ENCODE measurements at places on chromosomes 2 and 18.
A peak's percentile ranks its signal among the peaks of the same experiment; 100 is the strongest.

GRCh38 chr2:227462972-227463931 lies 8.7 kb upstream of the AGFG1 start:
- DNase-seq = no peak

- DNase-seq = no peak
Observed at GRCh38 chr2:66084948-66085590, 349.9 kb upstream of the MEIS1 start.

GRCh38 chr18:69628774-69629359 lies 228.2 kb downstream of the DOK6 start:
- peak; percentile 8 for DNase-seq

DNA sequence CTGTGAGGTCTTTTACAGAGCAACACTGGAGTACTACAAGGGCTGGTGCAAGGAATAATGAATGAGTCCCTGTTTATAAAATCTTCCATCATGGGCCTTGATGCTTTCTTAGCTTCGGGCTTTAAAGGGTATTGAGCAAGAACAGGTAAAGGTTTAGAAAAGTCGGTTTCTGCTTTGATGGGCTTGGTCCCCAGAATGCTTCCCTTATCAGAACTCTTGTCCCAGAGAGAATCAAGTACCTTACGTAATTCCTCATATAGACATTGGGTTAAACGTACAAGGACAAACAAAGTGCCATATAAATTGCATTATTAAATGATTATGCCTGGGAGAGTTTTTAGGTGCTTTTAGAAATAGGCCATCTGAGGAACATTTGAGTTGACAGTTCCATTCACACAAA lies 24.5 kb upstream of the REV1 start:
- DNase-seq = no peak

GRCh38 chr2:167928434-167928833 lies 319.0 kb downstream of the STK39 start:
- DNase-seq = no peak

DNA sequence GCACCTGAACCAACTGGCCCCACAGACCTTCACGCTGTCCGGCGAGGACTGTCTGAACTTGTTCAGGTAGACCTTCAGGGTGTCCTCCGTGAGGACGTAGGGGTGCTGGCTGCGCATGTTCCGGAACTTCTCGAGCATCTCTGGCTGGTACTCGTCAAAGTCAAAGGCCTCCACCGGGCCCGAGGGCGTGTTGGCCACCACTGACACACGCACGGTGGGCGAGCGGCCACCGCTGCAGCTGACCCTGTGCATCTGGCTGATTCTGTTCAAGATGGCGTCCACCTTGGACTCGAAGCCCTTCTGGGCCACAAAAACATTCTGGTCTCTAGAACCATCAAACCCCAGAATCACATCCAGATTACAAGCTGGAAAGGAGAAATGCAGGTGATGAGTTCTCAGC lies 48.3 kb downstream of the COL6A3 start:
- DNase-seq = no peak

GRCh38 chr2:96500385-96501066 lies 4.6 kb downstream of the NEURL3 start:
- no peak for DNase-seq

DNA sequence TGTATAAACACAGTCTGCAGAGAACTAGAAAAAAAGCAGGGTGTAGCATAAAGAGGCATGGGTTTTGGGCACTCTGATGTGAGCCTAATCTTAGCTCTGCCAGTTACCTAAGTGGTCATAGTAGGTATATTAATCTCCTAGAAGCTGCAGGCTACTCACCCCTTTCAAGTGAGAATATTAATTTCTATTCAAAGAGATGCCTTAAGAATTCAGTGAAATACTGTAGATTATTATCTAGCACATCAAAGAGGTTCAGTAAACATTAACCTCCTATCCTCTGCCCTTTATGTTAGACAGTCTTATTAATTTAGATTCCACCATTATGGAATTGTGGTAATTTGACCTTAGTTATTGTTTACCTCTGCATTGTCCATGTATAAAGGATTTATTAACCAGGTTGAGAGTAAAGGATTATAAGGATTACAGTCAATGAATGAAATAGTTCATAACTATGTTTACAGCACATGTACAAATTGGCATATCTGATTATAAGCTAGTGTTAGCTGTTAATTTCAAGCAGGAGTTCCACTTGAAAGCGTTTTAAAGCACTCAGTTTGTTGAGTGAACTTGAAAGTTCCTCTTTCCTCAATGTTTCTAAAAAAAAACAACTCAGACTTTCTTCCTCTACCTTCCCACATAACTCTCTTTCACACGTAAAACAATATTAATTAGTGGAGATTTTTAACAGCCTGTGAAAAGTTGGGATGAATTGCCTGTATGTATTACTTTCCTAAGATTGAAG lies 150.6 kb upstream of the EPC2 start:
- no peak for DNase-seq

DNA sequence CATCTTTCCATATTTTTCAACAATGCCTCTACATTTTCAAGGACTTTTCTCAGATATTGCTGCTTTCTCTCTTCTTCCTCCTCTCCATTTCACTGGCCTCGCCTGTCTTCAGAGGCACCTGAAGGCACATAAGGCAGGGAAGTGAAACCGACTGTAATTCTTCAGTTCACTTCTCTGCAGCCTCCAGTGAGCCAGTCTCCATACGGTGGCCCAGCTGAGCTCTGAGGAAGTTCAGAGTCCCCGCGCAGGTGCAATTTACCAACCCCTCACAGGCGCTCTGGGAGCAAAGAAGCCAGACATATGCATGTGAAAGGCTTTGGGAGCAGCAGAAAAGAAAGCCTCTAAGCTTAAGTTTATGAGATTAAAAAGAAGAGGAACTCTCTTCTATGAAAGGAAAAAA lies 12.4 kb downstream of the KLHL14 start:
- no peak for DNase-seq

Measured in NCI-H1092 treated with DMSO at 0.1 percent for 48 hours (cell line).